ENCODE measurements at places on chromosomes 7 and 10.

DNA sequence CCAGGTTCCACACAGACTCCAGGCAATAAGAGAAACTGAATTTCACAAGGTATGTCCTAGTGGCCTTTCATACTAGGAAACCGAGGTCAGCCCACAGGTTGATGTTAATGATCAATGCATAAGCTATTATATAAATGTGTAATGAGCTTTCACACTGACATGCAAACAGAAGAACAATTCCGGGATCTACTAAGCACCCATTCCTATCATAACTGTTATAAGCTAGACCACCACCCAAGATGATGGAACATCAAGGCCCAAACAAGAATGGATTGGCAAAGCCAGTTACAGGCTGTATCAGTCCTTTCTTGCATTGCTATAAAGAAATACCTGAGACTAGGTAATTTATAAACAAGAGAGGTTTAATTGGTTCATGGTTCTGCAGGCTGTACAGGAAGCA lies 15.2 kb downstream of the SORBS1 start:
- DNase-seq: no peak

GRCh38 chr7:5210751-5211338 lies 20.8 kb downstream of the WIPI2 start:
- DNase-seq: no peak

DNA sequence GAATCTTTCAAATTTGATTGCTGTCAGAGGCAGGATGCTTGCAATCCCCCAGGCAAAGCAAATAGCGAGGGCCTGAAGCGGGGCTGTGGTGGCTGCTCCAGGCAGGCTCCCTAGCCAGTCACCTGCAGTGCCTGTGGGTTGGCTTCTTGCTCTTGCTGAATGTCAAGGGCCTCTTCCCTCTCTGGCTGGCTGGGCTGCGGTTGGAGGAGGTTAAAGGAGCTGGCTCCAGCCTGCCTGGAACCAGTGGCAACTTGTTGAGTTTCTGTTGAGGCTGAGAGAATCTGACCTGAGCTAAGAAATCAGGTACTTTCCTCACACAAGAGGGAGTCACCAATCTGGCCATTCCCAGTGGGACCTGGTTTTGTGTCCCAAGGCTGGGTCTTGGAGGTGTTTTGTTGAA lies 134.7 kb downstream of the TMEM178B start:
- peak; percentile 33 for DNase-seq

DNA sequence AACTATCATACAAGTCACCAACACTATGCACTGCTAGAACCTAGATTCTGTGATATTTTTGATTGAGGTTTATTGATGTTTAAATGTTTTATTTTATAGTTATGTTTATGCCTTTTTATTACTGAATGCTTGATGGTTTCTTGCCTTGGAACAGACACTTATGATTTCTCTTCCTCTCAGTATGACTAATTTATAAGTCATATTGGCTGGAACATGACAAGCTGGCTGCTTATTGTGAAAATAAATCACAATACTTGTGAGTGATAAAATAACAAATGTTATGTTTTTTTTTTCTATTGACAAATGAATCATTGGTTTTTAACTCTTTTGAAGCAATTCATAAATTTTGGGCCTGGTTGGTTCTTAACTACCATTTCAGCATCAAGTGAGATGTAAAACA lies 142.0 kb upstream of the MALRD1 start:
- no peak for DNase-seq

- no peak for DNase-seq
Measured at GRCh38 chr10:66258693-66259092, 667.1 kb upstream of the LRRTM3 start.
